ENCODE measurements at places on chromosomes 7 and 10.

- DNase-seq: no peak
These were observed 249.9 kb downstream of the SKAP2 start for GRCh38 chr7:26614503-26614902.

GRCh38 chr10:129605986-129606518 lies 139.0 kb downstream of the MGMT start:
- no peak for DNase-seq

- DNase-seq: no peak
These were observed 2.3 kb upstream of the FSCN3 start for GRCh38 chr7:127591189-127591588.

- no peak for DNase-seq
These were observed 54.0 kb upstream of the LRRC18 start for GRCh38 chr10:48993627-48994026.

DNA sequence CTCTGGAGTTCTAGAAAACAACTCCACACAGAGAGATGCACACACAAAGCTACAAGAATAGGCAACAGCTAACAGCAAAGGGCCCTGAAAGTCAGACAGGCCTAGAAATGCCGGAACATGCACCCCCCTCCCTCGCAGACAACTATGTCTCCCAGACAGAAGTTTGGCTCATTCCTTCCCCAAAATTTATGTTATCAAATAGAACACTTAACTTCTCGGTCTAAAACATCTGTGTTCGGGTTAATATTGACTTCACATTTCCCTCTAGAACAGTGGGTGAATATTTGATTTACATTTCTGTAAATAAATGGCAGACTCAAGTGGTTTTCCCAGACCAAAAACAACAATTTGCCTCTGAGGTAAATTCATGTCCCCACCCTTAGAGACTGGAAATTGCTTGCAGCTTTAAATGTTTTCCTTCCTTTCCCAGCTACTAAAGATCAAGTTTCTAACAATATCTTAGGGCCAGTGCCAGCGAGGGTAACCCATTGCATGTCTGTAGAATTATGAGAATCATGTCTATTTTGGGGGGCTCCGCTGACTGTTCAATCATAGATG lies 92.5 kb upstream of the INHBA start:
- DNase-seq: no peak

- DNase-seq: peak; percentile 14
These were observed 151.4 kb downstream of the CDH23 start for GRCh38 chr10:71547876-71548846.

DNA sequence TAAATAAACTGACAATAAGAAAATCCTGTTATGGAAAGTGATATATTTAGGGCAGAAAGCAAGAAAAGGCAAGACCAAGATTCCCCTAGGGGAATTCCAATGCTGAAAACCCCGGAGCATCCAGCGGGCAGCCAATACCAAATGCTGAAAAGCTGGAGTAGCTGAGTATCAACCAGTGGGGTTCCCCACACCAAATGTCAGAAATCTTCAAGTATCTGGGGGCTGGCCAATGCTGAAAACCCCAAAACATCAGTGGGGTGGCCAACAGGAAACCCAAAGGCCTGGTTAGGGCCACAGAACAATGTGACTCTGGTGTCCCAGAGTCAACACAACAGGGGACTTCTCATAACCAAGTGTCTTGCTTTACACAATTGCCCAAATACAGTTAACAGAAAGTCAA lies 271.8 kb upstream of the CACNA2D1 start:
- DNase-seq: no peak

DNA sequence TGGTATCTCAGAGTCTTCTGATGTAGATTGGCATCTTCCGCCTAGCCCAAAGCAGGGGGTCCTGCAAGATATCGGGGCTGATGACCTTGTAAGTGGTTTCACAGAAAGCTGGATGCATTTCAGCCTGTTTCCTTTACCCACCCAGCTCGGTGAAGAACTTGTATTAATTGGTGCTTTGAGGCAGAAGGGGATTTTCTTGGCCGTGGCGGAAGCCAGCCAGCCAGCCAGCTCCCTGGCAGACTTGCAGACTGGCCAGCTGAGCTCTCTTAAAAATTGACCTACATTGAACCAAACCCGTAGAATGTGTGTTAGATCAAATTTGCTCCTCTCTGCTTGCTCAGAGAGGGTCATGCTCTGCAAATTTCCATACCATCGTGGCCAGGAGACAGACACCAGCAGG lies 218.4 kb downstream of the ADAM12 start:
- no peak for DNase-seq

Data from KBM-7 (cell line).